ENCODE measurements at places on chromosomes 3 and 15. TPM values are rescaled to one million over a fixed set of nuclear protein-coding genes. Genes with fewer than 3 reads are reported as not detected.

GRCh38 chr15:85340321-85340665 is 40.1 kb upstream of the AKAP13 start:
- DNase-seq: no peak
- no peaks in the 10 kb centered on the region for H3K4me1 ChIP-seq
- no peak overlapping the region for H3K27ac ChIP-seq
- no peaks in the 10 kb centered on the region for H3K36me3 ChIP-seq
- H3K4me3 ChIP-seq: no peak overlapping the region
- H3K27me3 ChIP-seq: no peaks in the 10 kb centered on the region

DNA sequence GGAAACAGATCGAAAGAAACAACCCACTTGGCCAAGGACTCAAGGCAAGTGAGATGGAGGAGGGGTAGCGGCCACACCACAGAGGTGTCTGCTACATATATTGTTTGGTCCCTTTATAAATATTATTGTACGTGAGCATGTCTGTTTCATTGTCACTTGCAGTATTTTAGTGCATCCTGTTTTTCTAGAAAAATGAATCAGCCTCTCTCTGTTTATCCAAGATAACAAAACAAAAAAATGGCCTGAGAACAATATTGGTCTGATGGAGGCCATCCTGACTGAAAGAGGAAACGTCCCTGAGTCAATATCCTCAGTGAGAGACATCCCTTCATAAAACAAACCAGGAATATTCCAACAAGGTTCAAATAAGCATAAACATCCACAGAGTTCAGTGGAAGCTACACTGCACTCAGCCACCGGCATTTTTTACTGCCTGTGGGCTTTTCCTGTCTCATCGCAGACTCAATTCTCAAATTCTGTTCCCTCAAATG is 42.0 kb downstream of the WWTR1 start:
- no peak for DNase-seq
- H3K27me3 ChIP-seq: no peaks in the 10 kb centered on the region
- H3K4me1 ChIP-seq: no peaks in the 10 kb centered on the region
- no peak overlapping the region for H3K4me3 ChIP-seq
- H3K36me3 ChIP-seq: no peaks in the 10 kb centered on the region

RYK gene
- 40.6 TPM for total RNA-seq

HYAL1 gene
- total RNA-seq: 15.2 TPM

BTLA gene
- total RNA-seq: 0.32 TPM

- no peak overlapping the region for H3K4me3 ChIP-seq
- DNase-seq: no peak
- H3K27ac ChIP-seq: no peak overlapping the region
- H3K27me3 ChIP-seq: no peaks in the 10 kb centered on the region
- H3K36me3 ChIP-seq: no peaks in the 10 kb centered on the region
Measured at GRCh38 chr3:129312021-129312639, 33.5 kb downstream of the HMCES start.

DNA sequence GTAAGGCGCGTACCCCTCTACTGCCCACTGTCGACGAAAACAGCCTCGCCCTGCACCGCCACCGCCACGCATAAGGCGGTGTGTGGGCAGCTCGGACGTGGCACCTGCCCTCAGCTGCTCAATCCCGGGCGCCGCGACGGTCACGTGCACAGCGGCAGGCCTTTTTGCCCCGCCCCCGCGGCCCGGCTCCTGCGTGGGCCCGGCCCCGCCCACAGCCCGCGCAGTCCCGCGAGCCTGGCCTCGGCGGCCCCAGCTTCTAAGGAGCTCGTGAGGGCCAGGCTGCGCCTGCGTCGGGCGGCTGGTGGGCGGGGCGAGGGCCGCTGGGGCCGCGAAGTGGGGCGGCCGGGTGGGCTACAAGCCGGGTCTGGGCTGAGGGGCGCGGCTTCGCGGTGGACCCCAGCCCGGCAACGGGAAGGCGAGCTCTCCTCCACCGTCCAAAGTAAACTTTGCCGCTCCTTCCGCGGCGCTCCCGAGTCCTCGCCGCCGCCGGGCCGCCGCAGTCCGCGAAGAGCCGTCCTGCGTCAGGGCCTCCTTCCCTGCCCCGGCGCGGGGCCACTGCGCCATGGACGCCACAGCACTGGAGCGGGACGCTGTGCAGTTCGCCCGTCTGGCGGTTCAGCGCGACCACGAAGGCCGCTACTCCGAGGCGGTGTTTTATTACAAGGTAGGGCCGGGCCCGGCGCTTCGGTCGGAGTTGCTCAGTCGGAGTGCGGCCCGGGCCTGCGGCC is at the start of gene CAPN7:
Gene CAPN7 (plus strand): TSS at position 313 of the 728 bp plus-strand sequence. CDS start 250 bp downstream, at position 563.
- H3K4me3 ChIP-seq: peak within 1 kb of the TSS; percentile 95
- H3K27me3 ChIP-seq: no peaks in the 10 kb centered on the region
- H3K36me3 ChIP-seq: no peaks in the 10 kb centered on the region
- peak; percentile 94 for DNase-seq

DNA sequence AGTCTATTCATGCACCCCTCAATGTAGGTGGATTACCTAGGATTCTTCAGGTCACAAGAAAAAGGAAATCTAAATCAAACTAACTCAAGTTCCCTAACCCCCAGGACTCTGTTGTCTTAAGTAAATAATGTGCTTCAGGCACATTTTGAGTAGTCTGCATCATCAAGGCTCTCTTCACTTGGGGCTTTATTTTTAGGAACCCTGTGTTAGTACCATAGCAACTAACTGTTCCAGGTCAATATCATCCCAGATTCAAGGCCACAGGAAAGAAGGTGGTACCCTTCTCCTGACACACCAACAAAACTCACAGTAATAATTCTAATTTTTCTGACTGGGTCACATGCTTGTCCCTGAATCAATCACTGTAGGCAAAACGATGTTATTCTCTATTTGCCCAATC is 218.1 kb downstream of the MAGI1 start:
- no peak overlapping the region for H3K27ac ChIP-seq
- no peak overlapping the region for H3K4me3 ChIP-seq
- DNase-seq: no peak
- H3K27me3 ChIP-seq: no peaks in the 10 kb centered on the region

MRPL3 gene
- total RNA-seq: 113 TPM

- no peak overlapping the region for H3K27ac ChIP-seq
- no peak overlapping the region for H3K4me3 ChIP-seq
- no peak for DNase-seq
- H3K36me3 ChIP-seq: no peaks in the 10 kb centered on the region
- H3K4me1 ChIP-seq: no peaks in the 10 kb centered on the region
Measured at GRCh38 chr3:140974900-140975299, 33.3 kb downstream of the SLC25A36 start.

PPM1L gene
- total RNA-seq: 15.6 TPM

DNA sequence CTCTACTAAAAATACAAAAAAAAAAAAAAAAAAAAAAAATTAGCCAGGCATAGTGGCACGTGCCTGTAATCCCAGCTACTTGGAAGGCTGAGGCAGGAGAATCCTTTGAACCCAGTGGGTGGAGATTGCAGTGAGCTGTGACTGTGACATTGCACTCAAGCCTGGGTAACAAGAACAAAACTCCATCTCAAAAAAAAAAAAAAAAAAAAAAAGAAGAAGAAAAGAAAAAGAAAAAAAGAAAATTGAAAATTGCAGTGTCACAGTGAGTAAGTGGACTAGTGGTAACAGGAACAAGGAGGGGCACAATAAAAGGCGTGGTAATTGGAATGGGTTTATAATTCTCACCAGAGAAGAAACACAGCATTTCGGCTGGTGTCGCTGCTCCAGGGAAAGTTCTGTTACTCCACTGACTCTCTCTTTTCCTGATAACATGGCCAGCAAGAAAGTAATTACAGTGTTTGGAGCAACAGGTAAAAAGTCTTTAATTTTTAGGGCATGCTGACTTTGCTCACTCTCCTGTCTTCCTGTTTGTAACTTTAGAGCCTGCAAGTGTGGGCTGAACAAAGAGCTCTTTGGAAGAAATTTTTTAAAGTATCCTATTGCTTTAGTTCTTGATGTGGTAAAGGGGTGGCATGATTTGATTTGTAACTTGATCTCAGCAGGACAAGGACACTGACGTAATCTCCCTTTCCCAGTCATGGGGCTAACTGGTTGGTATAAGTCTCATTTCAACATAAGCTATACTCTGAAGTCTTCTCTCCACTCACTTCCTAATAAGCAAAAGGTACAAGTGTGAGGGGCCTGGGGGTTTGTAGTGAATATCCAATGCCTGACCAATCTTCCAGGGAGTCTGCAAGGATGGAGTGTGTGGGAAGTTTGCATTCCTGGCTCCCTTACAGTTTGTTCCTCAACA is 22.1 kb upstream of the TRA2B start:
- H3K27me3 ChIP-seq: no peaks in the 10 kb centered on the region
- DNase-seq: peak; percentile 61
- H3K27ac ChIP-seq: peak overlapping the region; percentile 71
- H3K4me1 ChIP-seq: no peaks in the 10 kb centered on the region
- H3K36me3 ChIP-seq: no peaks in the 10 kb centered on the region

GRCh38 chr3:57818772-57819171 is 62.7 kb downstream of the SLMAP start:
- H3K4me3 ChIP-seq: no peak overlapping the region
- DNase-seq: no peak
- no peak overlapping the region for H3K27ac ChIP-seq

DNA sequence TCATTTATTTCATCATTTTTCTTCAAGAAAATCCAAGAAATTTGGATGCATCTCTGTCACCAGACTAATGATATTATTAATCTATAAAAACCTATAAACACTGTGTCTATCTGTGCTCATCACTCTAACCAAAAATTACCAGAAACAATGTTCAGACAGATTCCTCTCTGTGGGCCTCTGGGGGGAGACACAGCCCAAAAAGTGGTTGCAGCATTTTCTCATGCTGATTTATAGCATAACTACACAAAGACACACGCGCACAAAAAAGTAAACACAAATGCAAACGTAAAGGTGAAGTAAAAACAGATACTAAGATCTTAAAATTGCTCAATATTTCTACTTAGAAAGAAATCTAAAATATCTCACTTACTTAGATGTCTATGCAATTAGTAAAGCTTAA is 976.0 kb downstream of the GBE1 start:
- no peaks in the 10 kb centered on the region for H3K4me1 ChIP-seq
- no peak for DNase-seq
- H3K27me3 ChIP-seq: no peaks in the 10 kb centered on the region
- H3K4me3 ChIP-seq: no peak overlapping the region
- no peaks in the 10 kb centered on the region for H3K36me3 ChIP-seq

GRCh38 chr3:117141812-117142211 is 432.2 kb downstream of the TUSC7 start:
- DNase-seq: no peak
- no peaks in the 10 kb centered on the region for H3K36me3 ChIP-seq
- H3K4me1 ChIP-seq: no peaks in the 10 kb centered on the region

- H3K36me3 ChIP-seq: no peaks in the 10 kb centered on the region
- no peak overlapping the region for H3K27ac ChIP-seq
- no peaks in the 10 kb centered on the region for H3K4me1 ChIP-seq
- H3K4me3 ChIP-seq: no peak overlapping the region
Measured at GRCh38 chr3:44894485-44894884, 20.1 kb downstream of the TGM4 start.

GRCh38 chr3:133459400-133459799 is 59.5 kb downstream of the BFSP2 start:
- no peaks in the 10 kb centered on the region for H3K36me3 ChIP-seq
- no peaks in the 10 kb centered on the region for H3K27me3 ChIP-seq
- H3K4me1 ChIP-seq: peaks cover 4% of the 10 kb centered on the region
- no peak for DNase-seq

- no peaks in the 10 kb centered on the region for H3K36me3 ChIP-seq
- H3K4me1 ChIP-seq: no peaks in the 10 kb centered on the region
- H3K4me3 ChIP-seq: no peak overlapping the region
- H3K27me3 ChIP-seq: no peaks in the 10 kb centered on the region
- peak; percentile 32 for DNase-seq
Measured at GRCh38 chr3:123194552-123194951, 7.2 kb upstream of the SEC22A start.

DNA sequence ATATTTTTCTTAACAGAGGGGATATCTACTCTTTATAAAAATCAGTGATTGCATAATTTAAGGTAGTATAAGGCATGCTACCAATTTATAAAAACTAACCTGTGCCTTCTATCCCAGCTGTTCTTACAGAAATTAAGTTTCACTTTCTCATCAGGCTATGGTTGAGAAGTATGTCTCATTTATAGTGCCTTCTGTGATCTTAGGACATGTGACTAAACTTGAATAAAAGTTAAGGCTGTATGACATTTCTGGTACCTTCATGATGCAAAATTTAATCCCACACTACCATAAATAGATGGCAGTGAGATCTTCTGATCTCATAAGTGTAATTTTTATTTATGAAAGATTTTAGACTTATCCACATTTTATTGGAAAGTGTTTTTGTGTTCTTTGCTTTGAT is 12.6 kb downstream of the TIPARP start:
- H3K4me1 ChIP-seq: peaks cover 10% of the 10 kb centered on the region
- H3K27me3 ChIP-seq: no peaks in the 10 kb centered on the region
- no peak for DNase-seq
- no peak overlapping the region for H3K27ac ChIP-seq

GRCh38 chr15:40511472-40512133 is 40.8 kb downstream of the CHST14 start:
- H3K4me1 ChIP-seq: no peaks in the 10 kb centered on the region
- no peak overlapping the region for H3K27ac ChIP-seq

GRCh38 chr15:41790169-41790568 is 15.9 kb downstream of the MAPKBP1 start:
- no peaks in the 10 kb centered on the region for H3K27me3 ChIP-seq
- no peak overlapping the region for H3K27ac ChIP-seq
- H3K4me1 ChIP-seq: no peaks in the 10 kb centered on the region
- no peak for DNase-seq
- no peaks in the 10 kb centered on the region for H3K36me3 ChIP-seq

GRCh38 chr15:31782951-31783350 is 247.4 kb upstream of the CHRNA7 start:
- no peaks in the 10 kb centered on the region for H3K27me3 ChIP-seq
- no peak for DNase-seq

- DNase-seq: no peak
- no peaks in the 10 kb centered on the region for H3K4me1 ChIP-seq
- no peaks in the 10 kb centered on the region for H3K36me3 ChIP-seq
- H3K4me3 ChIP-seq: no peak overlapping the region
- H3K27me3 ChIP-seq: no peaks in the 10 kb centered on the region
- no peak overlapping the region for H3K27ac ChIP-seq
Measured at GRCh38 chr3:112967828-112968227, 7.1 kb downstream of the CD200R1 start.

DNA sequence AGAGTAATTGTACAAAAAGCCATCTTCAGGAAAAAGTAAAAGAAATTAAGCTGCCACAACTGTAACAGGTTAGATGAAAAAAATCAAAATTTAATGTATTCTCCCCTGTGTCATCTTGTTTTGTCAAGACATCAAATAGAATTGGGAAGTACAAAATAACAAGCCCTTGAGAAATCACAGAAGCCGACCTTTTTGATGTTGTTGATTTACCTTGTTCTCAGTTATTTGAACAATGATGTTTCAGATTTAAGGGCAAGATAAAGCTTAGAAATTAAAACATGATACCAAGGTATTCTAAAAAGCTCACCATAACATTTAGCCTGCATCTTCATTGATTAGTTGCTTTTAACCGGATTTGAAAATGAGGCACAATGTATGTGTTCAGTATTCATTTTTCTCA is 523.0 kb downstream of the FOXP1 start:
- H3K4me3 ChIP-seq: no peak overlapping the region
- no peak for DNase-seq
- no peaks in the 10 kb centered on the region for H3K36me3 ChIP-seq
- H3K4me1 ChIP-seq: peaks cover 6% of the 10 kb centered on the region
- H3K27ac ChIP-seq: peak overlapping the region; percentile 95

- no peaks in the 10 kb centered on the region for H3K4me1 ChIP-seq
- H3K36me3 ChIP-seq: no peaks in the 10 kb centered on the region
- no peaks in the 10 kb centered on the region for H3K27me3 ChIP-seq
- no peak for DNase-seq
- no peak overlapping the region for H3K4me3 ChIP-seq
Measured at GRCh38 chr15:92643849-92644815, 11.4 kb downstream of the FAM174B start.

CPLX3 gene
- total RNA-seq: not detected

Data from colonic mucosa (tissue), 4 donors.